ENCODE measurements at places on chromosomes 6 and 20.
A peak's percentile ranks its signal among the peaks of the same experiment; 100 is the strongest.

DNA sequence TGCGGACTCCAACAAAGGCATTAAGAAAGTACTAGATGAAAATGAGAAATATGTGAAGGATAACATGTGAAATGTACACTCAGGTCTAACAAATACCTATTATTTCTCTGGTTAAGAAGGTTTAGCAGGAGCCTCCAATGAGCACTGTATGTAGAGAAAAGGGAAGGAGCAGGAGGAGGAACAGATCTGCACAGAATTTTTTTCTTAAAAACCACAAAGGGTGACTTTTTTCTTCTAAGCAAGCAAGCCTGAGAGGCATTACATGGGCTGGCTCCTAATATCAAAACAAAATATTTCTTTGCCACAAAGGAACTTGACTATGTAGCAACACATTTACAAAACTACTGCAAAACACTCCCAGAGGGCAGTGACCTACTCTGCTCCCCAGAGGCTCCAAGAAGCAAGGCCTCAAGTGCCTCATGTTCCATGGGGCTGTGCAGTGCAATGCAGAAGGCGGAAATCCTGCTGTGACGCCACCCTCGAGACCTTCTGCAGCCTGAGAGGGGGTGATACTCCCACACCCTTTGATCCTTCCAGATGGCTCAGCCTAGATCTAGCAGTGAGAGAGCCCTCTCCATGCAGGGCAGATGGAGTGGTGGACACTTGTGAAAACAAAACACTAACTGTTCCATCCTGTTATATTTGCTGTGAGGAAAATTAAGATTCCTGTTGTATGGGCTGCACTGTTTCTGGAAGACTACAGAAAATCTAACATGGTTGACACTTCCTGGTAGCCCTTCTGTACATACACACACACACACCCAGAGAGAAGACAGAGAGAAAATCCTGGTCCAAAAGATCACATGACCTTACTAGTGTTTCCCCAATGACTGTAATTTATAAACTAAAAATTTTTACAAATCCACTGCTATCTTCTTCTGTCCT, 36.0 kb upstream of the SMIM29 start:
- DNase-seq: no peak

DNA sequence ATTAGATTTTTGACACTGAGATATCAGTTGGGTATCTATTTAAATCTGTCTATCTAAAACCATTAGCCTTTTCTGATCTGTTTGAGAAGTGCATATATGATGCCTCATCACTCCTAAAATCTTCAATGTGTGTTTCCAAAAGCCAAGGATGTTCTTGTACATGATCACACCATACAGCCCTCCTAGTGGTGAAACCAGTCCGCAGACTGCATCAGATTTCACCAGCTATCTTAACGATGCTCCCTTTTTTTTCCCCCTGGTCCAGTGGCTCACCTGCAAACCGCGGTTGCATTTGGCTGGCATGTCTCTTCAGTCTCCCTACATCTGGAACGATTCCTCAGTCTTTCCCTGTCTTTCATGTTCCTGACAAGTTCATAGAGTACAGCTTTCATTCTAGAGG, 4.0 kb downstream of the KIZ start:
- no peak for DNase-seq

GRCh38 chr6:30821862-30822784, 62.2 kb upstream of the DDR1 start:
- no peak for DNase-seq

- no peak for DNase-seq
Observed at GRCh38 chr20:3239867-3240775, 1.1 kb upstream of the SLC4A11 start.

GRCh38 chr6:170229851-170230519, 60.9 kb downstream of the DLL1 start:
- DNase-seq: no peak

GRCh38 chr6:7721649-7722048, 4.2 kb upstream of the BMP6 start:
- DNase-seq: no peak

DNA sequence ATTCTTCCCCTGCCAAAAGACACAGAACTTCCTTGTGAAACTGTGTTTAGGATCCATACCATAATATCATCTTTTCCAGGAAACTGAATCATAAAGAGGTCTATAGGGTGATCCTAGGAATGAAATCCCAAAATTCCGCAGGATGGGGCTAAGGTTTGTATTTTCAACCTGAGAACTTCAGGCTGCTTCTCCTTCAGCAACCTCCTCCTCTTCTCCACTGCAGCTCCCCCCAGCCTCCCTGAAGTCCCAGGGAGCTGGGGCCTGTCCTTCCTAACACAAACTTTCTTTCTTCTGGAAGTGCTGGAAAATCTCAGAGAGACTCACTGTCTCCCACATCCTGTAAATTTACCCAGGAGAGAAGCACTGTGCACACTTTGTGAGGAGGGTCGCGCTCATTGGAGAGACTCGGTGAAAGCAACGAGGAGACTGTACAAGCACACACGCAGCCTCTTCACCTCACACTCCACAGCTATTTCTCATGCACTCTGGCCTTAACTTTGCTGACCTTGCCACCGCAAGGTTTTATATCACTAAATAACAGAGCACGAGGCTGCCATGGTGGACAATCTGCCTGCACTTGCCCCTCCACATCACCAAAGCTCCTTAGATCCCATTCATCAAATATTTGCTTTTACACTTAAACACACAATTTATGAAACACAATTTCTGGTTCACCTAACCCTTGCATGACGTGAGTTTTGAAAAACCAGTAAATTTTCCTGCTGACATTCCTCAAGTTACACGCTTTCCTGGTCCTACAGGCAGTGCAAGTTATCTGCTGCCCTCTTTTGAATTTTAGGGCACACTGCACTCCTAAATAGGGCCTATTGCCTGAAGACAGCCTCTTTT, 14.3 kb downstream of the ID4 start:
- DNase-seq: no peak

DNA sequence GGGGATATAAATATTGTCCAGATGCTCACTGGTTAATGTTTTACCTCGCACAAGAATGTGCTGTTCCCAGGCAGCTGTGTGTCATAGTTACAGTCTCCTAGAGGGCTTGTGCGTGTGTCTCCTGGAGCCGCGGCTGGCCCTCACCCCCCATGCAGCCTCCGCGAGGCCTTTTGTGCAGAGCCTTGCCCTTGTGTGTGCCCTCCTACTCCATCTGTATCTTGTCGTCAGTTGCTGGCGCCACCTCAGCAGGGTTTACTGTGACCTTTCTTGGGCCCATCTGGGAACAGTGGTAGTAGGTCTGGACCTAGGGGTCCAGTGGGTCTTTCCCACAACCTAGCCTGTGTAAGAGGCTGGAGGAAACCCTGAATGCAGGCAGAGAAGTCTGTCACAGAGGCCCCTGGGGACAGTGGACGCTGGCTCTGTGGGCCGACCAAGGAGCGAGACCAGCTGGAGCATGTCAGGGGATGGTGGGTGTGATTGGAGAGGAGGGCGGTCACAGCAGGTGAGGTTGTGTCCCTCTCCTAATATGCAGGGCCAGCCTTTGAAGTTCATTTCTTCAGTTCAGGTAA, 35.2 kb downstream of the PPP1R14C start:
- DNase-seq: no peak

DNA sequence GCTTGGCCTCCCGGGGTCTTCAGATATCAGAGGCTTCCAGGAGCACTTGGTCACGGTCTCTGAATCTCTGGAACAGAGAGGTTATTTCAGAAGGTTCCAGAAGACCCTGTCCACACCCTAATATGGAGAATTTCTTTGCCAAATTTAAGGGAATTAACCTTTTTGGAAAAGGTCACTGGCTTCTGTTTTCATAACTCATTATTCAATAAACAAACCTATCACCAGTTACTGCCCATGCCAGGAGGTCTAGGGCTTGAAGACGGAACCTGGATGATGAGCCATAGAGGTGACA, 507 bp upstream of the CST4 start:
- no peak for DNase-seq

DNA sequence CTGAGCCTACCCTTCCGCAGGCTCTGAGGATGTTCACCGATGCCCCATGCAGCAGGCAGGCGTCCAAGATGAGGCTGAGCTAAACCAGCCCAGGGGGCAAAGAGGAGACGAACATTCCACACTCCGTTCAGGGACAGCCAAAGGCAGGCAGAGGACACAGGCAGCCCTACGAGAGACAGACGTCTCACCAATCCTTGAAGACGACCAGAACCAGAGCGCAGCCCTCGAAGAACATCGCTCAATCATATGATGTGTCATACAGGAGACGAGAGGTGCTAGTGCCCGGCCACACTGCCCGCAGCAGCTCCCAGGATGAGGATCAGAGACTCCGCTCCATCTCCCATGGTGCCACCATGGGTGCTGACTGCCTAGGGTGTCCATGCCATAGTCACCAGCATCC, 35.6 kb upstream of the TMEM181 start:
- no peak for DNase-seq

DNA sequence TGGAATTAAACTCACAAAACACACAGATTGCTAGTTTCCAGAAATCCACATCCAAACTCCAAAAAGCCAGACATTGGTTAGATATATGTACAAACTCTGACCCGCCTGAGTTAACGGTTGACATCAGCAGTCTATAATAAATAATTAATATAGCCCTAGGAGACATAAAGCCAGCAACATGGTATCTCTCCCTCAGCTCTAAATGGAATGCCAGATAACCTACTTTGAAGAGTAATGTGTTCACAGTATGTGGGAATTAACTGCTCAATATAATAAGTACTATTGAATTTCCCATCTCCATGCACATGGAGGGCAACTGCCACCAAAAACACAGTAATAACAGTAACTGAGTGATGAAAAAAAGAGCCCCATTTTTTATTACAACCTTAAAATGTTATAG, 383.2 kb downstream of the CD83 start:
- no peak for DNase-seq

GRCh38 chr6:47455533-47456209, 21.9 kb upstream of the CD2AP start:
- DNase-seq: no peak

DNA sequence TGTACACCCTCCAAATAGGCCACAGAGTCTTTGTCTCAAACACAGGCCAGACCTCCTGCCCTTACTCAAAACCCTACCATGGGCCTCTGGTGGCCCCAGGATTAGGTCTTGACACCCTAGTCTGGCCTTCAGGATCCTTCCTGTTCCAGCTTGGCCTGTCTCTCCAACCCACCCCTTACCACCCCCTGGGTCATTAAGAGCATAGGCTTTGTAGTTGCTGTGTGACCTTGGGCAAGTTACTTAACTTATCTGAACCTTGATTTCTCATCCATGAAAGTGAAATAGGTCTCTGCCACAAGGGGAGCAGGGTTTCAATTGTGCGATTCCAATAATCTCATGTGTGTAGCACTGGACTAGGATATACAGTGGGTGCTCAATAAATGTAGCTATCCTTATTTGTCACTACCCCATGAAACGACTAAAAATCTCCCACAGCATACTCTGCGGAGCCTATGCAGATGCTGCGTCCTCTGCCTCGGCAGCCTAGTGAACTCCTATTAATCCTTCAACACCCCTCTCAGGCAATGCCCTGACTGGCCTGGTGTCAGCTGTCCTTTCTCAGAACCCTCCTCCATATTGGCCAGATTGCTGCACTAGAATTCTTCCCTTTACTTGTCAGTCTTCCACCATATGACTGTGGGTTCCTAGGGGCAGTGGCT, 39.7 kb upstream of the NOL4L start:
- no peak for DNase-seq

DNA sequence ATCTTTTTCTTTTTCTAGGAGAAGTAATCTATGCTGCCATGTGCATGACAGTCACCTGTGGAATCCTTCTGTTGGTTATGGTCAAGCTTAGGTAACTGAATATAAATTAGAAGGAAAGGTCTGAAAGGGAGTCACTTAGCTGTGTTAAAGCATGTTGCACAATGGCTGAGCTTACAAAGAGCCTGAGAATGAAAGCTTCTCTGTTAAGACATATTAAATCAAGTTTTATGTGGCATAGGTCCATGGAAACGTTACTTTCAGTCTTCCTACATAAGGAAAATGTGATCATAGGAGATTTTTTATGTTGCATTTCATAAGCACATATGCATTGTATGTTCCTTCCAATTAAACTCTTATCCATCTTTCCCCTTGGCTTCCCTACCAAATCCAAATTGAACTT, 72.1 kb downstream of the GFRAL start:
- no peak for DNase-seq

DNA sequence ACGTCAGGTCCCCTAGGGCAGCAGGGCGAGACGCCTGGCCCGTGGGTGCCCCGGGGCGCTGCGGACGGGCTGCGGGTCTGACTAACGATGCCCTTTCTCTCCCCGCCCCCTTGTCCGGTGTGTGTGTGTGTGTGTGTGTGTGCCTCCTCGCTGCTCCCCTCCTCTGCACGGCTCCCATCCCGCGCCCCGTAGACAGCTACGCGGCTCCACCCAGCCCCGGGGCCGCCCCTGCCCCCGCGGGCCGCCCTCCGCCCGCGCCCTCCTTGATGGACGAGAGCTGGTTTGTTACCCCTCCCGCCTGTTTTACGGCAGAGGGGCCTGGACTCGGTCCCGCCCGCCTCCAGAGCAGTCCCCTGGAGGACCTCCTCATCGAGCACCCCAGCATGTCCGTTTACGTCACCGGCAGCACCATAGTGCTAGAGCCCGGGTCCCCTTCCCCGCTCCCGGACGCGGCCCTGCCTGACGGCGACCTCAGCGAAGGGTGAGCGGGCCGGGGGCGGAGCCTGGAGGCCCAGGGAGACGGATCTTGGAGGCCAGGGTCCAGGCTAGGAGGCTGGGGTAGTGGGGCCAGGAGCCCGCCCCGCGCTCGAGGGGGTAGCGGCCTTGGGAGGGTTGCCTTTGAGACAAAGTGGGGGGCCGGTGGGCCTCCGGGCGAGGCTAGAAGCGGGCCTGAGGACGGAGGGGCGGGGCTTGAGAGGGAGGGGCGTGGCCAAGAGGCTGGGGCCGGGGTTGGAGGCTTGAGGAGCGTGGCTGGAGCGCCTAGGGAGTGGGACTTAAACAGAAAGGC, 5.1 kb downstream of the TP53INP2 start:
- DNase-seq: peak; percentile 38

DNA sequence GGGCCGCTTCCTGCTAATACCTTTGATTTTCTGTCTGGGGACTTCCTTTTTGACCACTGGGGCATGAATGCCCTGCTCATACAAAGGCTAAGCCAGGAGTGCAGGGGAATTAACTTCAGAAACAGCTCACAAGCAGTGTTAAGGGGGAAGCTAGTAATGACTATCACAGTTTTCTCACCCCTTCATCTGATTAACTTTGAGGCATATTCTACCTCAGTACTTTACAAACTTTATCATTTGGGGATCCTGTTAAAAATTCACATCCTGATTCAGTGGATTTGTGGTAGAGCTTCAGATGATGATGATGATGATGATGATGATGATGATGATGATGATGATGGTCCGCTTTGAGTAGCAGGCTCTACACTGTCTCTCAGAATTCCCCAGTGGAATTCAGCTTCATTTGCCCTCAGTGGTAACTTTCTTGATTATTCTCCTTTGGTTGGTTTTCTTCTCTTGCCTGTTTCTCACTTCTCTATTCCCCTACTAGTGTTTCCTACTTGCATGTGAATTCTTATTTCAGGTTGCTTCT, 78.4 kb upstream of the TMEM170B start:
- no peak for DNase-seq

- DNase-seq: no peak
Observed at GRCh38 chr6:129662406-129662766, 47.6 kb downstream of the ARHGAP18 start.

- no peak for DNase-seq
Observed at GRCh38 chr6:63750400-63750799, 114.8 kb downstream of the PHF3 start.

- no peak for DNase-seq
Observed at GRCh38 chr20:35326021-35326739, 34.0 kb upstream of the FAM83C start.

All from stimulated activated CD4-positive, alpha-beta T cell treated with anti-CD3 and anti-CD28 coated beads, Interleukin-1b, Interleukin-23, amount 100 ng/mL, for 1 hour (primary cell).